ENCODE measurements at places on chromosomes 13 and 19.

- DNase-seq, result no peak
Observed at GRCh38 chr13:32408296-32409000, 19.5 kb downstream of the N4BP2L1 start.

DNA sequence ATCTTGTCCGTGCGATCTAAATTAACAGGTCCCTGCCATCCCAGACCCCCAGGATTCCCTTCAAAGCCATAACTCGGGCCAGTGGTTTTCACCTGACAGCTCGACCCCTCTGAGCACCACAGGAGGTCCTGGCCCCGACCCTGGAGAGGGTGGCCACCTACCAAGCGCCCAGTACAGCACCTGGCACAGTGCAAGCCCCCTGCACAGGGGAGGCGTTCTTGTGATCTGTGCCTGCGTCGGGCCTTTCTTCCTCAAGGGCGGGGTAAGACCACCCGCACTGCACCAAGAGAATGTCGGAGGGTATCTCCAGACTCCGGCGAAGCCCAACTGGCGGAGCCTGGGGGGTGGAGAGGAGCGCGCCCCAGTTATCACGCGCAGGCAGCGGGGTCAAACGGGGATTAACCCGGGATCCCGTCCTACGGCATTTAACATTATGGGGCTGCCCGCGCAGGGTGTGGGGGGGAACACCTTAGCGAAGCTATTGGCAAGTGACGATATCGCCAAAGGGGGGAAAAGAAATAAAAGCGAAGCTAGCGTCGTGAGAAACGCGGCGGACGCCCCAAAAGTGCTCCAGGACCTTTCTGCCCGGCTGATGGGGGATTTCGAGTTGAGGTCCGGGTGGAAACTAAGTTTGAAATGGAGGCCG, 1.3 kb upstream of the HNRNPL start:
- DNase-seq, result no peak

DNA sequence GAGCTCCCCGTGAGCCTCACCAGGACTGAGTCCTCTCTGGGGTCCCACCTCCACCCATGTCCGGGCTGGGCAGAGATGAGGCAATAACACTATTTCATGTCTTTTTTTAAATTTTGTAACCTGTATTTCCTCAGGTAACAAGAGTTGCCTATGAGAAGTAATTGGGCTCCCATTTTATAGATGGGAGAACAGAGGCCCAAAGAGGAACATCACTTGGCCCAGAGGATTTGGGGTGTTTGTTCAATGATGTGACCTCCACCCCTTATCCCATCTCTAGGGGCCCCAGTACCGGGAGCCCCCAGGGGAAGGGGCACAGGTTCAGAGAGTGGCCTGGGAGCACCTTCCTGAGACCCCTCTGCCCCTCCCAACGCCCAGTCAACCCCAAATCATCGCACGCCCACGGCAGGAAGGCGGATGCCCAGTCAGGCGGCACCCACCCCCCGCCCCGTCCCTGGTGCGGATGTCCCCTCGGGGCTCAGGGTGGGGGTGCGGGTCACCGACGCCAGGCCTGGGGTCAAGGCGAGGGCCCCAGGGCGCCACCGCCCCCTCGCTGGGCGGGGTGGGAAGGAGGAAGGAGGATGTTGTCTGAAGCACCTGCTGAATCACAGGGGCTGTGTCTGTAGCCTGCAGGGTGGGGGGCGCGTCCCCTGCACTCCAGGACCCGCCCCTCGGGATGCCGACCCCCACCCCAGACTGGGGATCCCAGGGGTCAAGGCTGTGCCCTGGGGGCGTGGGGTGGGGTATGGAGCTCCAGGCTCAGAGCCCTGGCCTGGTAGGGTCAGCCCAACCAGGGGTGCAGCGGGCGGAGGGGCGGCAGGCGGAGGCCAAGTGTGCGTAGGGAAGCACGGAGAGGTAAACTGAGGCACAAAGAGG, 9.0 kb upstream of the CIRBP start:
- no peak for DNase-seq

DNA sequence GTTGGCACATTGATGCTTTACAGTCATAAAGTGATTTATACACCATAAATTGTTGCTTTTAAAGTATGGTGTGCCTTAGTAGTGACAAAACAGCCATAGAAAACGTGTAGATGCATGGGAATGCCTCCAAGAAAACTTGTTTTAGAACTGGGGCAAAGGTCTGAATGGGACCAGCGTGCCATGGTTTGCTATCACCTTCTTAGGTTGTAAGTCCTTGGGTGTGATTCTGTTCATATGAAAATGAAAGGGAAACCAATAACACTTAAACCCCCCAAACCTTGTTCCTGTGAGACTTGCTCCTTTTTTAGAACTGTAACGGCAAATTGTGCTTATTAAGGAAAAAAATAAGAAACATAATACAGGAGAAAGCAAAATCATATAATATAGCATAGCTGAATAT, 603.3 kb upstream of the SLITRK6 start:
- DNase-seq, result no peak

GRCh38 chr19:46081928-46082727, 41.3 kb upstream of the IGFL4 start:
- DNase-seq, result no peak

DNA sequence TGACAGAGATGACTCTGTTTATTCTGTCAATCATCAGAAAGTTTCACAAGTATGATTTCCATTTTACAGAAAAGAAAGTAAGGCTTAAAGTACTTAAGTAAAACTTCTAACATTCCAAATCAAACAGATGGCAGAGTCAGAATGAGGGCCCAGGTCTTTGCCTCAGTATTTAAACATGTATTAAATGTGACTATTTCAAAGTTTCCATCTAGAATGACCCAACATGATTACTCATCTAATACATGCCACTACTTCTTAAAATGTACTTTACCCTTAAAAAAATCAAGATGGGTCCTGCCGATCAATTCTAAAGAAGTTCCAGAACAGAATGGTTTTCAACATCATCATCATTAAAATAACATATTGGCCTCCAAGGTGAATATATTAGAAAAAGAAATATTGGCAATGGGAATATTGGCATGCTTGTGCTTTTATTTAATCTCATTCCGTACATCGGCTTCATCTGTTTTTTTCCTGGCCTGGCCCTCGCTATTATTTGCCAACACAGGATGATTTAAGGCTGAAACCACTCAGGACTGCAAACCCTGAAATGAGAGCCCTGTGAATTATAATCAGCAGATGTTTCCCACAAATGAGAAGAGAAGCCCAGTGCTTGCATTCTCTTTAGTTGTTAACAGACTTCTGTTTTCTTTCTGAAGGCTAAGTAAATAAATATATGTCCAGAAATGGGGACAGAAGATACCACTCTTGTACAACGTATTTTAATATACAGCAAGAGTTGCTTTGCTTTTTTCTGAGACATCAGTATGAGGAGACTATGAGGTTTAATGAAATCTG, 340.0 kb downstream of the DNAJC15 start:
- DNase-seq, result no peak

DNA sequence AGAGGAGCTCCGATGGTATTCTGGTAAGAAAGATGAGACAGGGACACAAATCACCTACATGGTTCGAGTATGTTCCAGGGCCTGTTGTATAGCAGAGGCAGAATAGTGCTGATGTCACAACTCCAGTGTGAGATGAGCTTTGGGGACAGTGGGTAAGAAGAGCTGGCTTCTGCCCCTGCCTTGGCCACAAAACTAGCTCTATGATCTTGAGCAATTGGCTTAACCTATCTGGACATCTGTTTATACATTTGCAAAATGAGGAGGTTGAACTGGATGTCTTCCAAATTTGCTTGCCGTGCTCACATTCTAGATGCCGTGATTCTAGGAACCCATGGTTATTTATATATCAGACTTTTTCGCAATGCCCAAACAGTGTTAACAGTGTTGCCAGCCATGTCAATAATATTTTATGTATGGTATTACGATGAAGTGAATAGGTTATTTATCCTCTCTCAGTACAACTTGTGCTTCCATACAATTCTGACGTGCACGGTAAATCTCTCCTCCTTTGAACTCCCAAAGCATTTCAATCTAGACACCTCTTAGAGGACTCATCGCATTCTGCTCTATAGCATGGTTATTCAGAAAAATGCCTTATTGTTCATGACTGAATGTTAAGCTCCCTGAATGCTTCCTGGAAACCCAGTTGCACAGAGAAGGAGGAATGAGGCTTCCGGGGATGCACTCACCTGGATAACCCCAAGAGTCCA, 316.0 kb downstream of the FOXO1 start:
- DNase-seq, result no peak

DNA sequence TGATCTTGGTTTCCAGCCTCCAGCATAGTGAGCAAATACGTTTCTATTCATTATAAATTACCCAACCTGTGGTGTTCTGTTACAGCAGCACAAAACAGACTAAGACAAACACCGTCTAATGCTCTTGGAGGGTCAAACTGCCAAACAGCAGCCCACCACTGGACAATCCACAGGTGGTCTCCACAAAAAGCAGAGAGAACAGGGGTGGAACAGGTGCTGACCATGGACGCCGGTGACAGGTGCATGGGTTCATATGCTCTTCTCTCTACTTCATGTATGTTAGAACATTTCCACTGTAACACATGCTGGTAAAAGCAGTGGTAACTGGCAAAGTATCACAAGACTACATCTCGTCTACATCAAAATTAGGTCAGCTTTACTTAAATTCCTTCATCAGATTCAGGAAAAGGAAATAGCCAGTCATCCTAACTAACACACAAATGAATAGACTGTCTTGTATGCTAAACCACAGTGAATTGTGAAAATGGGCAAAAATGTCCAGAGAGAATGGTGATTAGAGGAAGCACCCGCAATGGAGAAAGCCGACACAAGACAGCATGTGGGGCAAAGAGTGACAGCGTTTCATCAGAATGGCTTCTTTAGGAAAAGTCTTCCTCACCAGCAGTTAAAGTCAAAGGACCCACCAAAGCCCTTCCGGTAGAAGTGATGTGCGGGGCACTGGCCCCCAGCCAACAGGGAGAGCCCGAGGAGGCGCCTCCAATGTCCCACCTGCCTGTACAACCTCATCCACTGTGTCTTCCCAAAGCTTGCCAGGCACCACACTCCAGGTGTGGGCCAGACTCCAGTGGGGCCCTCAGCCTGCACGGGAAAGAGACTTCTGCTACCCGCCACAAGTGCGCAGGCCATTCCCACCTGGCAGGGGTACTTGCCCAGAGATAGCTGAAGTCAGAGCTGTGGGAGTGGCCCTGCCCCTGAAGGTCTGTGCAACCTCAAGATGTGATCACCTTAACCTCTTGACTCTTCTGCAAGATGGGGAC, 6.5 kb downstream of the CARS2 start:
- DNase-seq, result no peak

DNA sequence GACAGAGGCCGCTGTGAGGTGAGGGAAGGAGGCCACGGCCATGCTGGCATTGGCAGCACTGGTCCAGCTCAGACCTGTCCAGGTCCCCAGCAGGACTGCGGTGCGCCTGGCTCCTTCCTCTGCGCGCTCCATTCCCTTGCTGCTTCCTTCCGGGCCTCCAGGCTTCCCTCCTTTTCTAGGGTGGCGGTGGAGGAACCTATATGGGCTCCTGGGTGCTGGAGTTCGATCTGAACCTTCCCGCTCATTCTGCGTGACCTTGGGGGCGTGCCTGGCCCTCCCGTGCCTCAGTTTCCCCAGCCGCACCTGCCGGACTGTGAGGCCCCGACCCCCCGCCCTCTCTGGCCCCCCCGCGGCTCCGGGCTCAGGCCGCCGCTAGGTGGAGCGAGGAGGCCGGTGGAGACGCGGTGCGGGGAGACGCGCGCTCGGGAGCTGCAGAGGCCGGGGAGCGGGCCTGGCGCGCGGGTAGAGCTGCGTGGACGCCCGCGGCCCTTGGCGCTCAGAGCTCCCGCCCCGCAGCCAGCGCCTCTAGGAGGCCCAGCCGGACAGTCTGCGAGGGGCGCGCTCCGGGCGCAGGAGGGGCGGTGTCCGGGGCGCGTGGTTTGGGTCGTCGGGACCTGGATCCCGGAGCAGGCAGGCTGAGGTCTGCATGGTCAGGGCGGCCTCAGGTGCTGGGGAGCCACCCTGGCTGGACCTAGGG, 29.9 kb downstream of the EFNA2 start:
- DNase-seq, result no peak

GRCh38 chr13:84588023-84588422, 705.7 kb upstream of the SLITRK1 start:
- DNase-seq, result no peak

DNA sequence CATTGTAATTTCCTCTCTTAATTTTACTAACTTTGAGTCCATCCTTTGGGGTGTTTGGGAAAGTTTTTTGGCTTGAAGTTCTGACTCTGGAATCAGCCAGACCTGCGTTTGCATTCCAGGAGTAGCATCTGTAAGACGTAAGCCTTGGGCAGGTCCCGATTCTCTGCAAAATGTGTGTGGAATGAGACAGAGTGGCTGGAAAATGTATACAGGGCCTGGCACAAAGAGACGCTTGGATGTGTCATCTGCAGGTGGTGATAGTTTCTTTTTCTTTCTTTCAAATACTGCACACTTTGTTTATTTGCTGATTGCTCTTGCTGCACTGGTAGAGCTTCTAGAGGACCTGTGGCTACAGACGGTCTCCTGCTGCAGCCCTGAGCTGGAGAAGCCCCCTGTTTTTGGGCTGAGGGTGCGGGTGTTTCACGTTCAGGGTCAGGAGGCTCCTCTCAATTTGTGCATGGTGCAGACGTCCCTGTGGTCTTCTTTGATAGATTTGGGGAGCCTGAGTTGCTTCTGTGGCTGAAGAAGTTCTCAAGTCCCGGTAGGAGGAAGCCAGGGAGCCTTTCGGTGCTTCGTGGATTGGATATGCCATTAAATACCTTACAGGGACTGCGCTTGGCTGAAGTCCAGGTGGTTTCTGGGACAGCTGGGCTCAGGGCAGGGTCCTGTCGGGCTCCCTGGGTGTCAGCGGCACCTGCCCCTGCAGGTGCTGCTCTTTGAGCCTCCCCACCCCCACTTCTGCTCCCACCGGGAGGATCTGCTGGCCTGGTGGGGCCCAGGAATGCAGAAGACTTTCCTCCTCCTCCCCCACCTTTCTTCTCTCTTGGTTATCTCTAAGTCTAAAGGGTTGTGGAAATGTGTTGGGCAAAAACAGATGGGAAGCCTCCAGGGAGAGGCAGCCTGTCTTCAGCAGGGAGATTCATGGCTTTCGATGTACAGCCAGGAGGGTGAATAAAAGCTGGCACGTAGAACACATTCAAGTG, 44.0 kb upstream of the GAS6 start:
- DNase-seq, result no peak

DNA sequence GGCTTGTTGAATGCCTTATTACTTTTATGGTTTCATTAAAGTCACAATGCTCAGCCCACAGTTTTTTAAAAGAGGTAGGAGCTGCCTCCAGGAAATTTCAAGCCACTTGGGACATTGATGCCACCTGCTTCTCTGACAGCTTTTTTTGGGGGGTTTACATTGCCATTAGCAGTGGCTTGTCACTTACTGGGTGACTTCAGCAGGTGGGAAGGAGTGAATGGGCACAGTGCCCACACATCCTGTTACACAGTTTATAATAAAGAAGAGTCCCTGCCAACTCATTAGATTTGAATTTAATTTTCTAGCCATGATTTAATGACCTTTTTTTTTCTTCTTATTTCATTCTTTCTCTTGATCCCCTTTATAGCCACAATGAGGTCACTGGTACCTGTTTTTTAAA, 61.0 kb downstream of the NHLRC3 start:
- no peak for DNase-seq

DNA sequence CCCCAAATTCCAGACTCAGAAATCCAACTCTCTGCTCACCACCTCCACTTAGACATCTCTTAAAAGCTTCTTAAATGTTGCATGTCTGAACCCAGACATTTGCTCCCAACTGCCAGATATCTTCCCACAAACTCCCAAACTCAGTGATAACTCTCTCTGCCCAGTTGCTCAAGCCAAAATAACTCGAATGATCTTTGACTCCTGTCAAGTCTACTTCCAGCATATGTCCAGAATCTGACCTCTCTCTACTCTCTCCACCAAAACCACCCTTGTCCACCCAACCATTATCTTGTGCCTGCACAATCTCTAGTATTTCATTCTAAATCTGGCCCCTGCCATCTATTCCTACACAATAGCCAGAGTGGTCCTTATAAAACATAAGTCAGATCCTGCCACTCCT, 99.3 kb downstream of the FGF14 start:
- no peak for DNase-seq
